ENCODE measurements at places on chromosomes 4 and X. TPM values are rescaled to one million over a fixed set of nuclear protein-coding genes. Genes with fewer than 3 reads are reported as not detected.

GRCh38 chrX:115486510-115486909 is 74.5 kb upstream of the PLS3 start:
- no peak for DNase-seq

GRCh38 chr4:8709729-8710360 is 117.3 kb downstream of the CPZ start:
- DNase-seq, result peak; percentile 11

DNA sequence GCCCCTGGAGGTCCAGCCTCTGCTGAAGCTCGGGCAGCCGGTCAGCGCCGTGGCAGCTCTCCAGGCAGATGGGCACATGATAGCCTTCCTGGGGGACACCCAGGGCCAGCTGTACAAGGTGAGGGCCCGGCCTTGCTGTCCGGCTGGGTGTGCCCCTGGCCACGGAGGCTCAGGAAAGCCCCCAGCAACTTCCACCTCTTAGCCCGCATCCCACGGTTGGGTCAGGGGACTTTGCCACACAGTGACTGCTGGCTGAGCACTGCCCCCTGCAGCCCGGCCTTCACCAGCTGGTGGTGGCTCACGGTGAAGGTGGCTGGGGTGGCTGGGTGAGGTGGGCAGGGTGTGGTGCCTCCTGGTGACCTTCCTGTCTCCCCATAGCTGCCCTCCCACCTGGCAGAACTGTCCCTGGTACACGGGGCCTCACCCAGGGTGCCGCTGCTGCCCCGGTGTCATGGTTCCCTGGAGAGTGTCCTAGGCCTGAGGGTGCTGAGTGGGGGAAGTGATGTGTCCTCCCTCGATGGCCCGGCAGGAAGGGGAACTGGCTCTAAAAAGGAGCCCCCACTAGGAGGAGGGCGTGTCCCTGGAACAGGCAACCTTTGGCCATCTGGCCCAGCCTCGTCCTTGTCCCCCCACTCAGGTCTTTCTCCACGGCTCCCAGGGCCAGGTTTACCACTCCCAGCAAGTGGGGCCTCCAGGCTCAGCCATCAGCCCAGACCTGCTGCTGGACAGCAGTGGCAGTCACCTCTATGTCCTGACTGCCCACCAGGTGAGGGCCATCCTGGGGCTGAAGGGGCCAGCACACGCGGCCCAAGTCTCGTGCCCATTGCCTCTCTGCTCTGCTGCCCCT is 4.5 kb downstream of the PLXNB3 start:
- DNase-seq, result no peak

DNA sequence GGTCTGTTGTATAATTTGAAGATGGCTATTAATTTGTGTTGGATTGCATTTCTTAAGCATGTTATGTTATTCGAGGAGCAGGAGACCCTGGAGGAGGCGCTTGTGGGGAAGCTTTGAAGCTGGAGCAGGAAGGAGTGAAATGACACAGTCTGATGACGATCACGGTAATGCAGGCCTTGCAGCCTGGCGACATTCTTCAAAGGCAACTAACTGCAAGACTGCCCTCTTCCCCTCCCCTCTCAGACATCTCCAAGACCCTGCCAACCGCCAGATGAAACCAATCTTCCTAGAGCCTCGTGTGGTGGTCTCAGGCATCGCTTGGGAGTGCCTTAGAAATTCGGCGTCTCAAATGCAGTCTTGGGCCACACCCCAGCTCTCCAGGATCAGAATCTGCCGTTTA is 16.1 kb downstream of the CLCN4 start:
- no peak for DNase-seq

DNA sequence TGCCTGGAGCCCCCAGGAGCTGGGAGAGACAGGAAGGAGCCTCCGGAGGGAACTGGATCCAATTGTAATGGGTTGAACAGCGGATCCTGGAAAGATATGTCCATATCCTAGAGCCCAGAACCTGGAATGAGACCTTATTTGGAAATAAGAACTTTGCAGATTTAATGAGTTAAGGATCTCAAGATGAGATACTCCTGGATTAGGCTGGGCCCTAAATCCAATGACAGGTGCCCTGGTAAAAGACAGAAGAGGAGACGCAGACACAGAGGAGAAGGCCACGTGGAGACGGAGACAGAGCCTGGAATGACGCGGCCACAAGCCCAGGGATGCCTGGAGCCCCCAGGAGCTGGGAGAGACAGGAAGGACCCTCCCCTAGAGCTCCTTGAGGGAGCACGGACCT is 34.1 kb downstream of the P2RY8 start:
- DNase-seq, result no peak

GRCh38 chrX:32987142-32987541 is 224.2 kb downstream of the DMD start:
- peak; percentile 42 for DNase-seq

GRCh38 chr4:105133976-105134375 is 12.7 kb upstream of the TET2 start:
- no peak for DNase-seq

DNA sequence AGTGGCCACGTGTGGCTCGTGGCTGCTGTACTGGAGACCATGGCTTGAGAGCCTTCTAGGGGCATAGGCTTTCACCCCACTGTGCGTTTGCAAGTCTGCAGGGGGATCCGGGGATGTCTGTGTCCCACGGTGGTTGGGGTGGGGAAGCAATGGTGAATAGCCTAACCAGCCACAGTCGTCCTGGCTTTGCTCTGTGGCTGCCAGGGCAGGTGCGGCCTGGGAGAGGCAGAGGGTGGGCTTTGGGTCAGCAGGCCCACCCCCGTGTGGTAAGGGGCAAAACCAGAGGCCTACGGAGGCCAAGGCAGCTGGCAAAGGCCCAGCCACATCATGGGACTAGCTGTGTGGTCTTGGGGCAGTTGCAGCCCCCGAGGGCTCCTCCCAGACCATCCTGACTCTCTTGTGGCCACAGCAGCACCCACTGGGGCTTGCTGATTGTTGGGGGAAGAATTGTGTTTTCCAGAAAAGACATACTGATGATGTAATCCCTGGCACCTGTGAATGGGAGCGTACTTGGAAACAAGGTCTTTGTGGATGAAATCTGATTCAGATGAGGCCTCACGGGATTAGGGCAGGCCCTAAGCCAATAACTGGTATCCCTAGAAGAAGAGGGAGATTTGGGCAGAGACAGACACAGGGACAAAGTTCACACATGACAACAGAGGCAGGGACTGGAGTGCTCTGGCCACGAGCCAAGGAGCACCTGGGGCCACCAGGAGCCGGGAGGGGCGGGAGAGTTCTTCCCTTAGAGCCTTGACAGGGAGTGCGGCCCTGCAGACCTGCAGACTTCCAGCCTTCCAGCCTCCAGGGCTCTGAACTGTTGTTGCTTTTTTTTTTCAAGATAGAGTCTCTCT is 2.9 kb downstream of the CPZ start:
- no peak for DNase-seq

DNA sequence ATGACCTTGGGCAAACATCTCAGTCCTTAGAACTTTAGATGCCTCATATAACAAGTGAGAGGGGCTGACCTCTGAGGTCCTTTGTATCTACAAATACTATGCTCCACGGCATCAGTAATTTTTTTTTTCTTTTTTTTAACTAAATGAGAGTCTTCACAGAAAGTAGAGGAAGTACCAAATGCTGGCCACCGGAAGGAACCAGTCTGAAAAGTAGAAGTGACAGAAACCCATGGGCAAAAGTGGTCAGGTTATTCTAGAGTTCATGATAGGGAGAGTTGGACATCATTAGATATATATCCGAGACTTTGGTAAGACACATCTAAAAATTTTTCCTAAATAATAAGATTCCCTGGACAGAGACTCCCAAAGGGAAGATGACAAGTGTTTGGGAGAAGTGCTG is 53.7 kb downstream of the COQ2 start:
- no peak for DNase-seq

DNA sequence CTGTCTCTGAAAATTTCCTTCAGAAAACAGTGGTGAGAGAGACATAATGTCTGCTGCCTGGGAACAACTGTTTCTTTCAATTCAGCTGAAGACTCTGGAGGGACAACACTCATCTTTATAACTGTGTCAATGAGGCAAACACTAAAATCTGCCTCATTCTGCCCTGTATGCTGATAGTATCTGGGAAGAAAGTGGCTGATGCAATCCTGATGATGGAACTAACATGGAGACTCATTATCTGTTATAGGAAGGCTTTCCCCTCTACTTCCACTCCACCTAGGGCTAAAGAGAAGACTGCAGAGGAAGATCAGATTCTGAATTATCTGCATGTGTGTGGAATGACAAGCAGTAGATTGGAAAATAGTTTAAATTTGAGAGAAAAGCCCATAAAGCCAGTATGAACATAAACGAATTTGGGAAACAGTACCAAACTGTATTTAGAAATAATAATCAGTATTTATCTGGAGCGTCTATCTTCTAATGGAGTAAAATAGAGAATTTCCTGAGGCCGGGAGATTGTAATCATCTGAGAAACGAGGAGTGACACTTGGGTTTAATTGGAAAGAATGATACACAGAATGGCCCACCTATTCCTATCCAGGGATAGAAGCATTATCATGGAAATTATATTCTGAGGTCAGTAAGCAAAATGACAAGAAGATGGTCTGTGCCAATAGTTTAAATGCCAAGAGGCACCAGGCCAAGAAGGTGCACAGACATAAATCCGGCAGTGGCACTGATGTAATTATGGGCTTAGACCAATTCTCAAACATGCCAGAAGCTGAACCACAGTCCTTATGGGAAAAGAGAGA is 85.4 kb downstream of the SHISA3 start:
- no peak for DNase-seq

GRCh38 chr4:8364848-8365350 is 75.6 kb downstream of the ACOX3 start:
- peak; percentile 14 for DNase-seq

- DNase-seq, result no peak
Observed at GRCh38 chrX:143401160-143401559, 116.1 kb downstream of the SPANXN3 start.

DNA sequence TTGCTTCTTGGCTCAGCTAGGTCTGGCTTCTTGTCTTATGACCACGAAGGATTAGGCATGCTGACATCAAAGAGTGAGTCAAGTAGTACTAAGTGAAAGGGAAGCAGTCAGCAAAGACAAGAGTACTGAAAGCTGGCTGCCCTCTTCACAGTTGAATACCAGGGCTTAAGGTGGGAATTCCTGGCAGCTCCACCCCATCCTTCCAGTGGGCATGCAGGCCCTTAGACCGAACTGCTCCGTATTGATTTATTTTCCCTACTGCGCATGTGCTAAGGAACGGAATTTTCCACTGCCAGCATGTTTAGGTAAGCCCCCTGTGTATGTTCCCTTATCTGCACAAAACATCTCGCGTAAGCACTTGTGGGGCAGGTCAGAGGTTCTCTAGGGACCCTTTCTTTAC is 2320.1 kb downstream of the ARAP2 start:
- no peak for DNase-seq

GRCh38 chrX:7542587-7543380 is 300.2 kb upstream of the VCX start:
- no peak for DNase-seq

GRCh38 chrX:1883772-1884171 is 268.9 kb downstream of the ASMT start:
- DNase-seq, result no peak

- DNase-seq, result no peak
Observed at GRCh38 chrX:14504960-14505538, 24.3 kb upstream of the GLRA2 start.

DNA sequence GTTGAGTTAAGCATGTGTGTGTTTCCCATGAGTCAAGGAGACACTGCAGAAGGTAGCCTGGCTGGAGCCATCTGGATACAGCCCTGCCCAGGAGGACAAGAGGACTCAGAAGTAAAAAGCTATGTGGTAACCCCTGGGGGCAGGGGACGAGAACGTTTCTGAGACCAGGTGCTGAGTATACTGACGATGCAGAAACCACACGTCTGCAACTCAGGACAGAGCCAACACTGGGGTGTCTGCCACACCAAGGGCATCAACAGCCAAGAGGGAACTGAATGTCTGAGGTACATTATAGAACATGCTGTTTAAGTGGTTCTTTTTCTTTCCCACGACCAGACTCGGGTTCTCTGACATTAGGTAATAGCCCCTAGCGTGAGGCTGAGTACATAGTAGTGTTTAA is 94.1 kb upstream of the GPR34 start:
- DNase-seq, result no peak

DNA sequence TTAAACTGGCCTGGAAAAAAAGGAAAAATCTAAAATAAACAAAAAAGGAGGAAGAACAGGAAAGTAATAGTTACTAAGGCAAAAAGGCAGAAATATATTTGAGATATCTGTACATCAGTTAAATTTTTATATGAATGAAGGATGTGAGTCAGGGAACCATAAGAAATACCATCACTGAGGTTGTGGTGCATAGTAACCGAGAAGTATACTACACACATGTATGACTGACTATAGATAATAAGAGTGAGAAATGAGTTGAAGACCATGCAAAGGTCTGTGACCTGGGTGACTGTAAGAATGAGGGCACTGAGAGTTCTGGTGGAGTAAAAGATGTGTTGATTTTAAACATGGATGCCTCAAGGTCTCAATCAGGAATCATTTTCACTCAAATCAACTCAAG is 220.6 kb upstream of the FAM241A start:
- no peak for DNase-seq

GRCh38 chr4:75514949-75515612 is 808 bp downstream of the THAP6 start:
- no peak for DNase-seq

DNA sequence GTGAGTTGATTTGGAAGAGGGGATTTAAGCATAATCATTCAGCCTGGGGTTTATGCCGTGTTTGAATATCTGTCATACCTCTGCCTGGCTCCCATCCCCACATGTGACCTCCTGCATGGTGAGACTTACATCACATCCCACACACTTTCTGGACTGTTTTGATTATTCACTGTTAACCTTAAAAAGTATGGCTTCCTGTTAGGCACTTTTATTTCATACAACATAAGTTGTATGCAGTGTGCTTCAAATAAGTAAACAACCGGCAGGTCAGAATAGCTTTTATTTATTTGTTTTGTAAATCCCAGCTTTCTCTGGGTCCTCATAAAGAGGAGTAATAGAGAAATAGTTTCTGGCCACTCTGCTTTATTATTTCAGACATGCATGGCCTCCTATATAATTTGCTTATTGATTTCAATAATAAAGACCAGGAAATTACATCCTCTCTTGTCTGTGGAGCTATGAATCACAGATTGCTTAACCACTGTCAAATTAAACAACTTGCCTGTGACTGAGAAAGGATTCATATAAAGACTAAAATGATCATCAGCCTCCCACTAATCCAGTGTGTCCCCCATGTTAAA is 376.8 kb upstream of the ZFP42 start:
- DNase-seq, result no peak

GRCh38 chr4:1298461-1298860 is 8.8 kb downstream of the MAEA start:
- no peak for DNase-seq

Gene NSUN7
- 0.40 TPM for total RNA-seq

Gene BEX2
- 1.3 TPM for total RNA-seq

Gene ADGRA3
- 37.3 TPM for total RNA-seq

Gene COX18
- 18.8 TPM for total RNA-seq

All from left ventricle myocardium superior (tissue), 1 donor.